Spinal cord (tissue), 10 donors: ENCODE measurements at places on chromosomes 7 and 10.
A peak's percentile ranks its signal among the peaks of the same experiment; 100 is the strongest.

DNA sequence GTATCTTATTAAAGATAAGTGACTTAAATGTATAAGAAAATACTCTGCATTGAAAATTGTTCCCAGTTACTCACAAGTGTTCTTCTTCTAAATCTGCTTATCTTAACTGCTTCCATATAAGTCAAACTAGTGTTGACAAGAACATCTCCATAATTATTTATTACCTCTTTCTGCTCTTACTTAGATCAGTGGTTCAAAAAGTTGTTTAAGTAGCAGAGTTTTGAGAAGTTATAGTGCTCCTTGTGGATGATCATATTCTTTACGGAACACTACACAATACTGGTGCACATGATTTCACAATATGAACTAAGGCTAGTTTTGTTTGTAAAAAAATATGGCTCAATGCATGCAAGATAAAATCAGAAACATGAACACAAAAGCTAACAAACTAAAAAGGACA is 168.4 kb downstream of the SEMA3D start:
- DNase-seq: no peak

DNA sequence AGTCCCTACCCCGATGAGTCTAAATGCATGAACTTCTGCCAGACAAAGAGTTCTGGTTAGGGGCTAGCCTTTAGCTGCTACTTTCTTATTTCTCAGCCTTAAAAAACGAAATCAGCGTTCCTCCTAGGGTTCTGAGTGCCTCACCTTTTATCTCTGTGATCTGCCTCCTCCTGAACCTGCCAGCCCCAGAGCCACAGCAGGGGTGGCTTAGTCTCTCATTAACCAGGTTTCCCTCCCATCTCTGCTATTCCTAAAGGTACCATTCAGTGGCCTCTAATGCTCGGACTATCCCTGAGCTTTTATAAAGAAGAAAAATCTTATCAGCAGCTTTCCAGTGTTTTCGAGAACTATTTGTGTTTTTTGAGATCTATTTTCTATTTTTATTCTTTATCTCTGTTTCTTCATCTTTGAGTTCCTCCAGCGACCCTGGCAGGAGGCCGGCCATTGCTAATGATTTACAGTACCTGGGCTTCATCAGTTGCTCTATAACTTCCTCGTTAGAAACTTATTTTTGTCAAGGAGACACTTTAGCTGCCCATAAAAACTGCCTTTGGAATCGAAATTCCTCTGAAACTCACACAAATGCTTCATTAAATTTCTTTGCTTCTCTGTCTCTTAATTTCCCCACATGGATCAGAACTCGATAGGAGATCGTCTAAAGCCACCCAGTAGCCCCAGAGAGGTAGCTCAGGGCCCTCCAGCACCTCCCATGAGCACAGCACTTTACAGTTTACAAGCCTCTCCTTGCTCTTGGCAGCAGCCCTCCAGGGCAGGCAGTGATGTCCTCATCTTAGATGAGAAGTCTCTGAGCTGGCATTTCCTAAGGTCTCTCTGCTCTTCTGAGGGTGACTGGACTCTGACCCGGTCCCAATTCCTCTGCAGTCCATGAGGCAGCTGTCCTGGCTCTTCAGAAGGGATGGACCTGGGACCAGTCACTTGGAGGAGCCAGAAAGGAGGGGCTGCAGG is 149.1 kb downstream of the EBF3 start:
- DNase-seq: no peak

DNA sequence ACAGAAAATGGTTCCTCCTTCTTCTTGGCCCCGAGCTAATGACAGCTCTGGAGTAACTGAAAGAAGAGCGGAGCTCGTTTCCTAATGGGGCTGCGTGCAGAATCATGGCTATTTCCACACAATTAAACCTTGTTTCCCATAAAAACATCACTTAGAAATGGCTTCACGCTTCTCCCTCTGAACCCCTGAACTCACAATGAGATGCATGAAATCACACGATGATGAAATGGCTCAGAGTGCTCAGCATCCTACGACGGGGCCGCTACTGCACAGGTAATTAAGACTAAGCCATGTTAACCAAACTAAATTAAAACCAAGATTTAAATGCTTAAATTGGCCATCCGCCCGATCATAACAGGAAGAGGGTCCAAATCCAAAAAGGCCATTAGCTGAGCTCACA is 80.0 kb upstream of the DNAAF5 start:
- no peak for DNase-seq

DNA sequence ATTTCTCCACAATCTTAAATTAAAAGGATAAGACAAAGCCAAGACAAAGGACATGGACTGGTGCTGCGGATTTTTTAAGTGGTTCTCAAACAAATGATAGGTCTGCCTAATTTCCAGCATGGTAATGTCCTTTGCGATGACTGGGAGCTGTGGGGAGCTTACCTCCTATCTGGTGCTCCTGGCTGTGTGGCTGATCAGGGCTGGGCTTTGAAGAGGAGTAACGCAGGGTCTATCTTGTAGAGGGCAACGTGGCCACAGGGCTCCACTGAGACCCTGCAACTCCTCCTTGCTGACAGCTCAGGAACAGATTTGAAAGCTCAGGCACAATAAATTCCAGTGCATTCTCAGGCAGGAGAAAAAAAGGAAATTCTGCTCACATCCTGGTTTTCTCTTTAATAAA is 103.1 kb upstream of the SFMBT2 start:
- DNase-seq: no peak

GRCh38 chr10:71595649-71596048 is 123.9 kb downstream of the C10orf105 start:
- no peak for DNase-seq

- DNase-seq: no peak
These were observed 90.7 kb upstream of the LRRC4 start for GRCh38 chr7:128121711-128122530.

DNA sequence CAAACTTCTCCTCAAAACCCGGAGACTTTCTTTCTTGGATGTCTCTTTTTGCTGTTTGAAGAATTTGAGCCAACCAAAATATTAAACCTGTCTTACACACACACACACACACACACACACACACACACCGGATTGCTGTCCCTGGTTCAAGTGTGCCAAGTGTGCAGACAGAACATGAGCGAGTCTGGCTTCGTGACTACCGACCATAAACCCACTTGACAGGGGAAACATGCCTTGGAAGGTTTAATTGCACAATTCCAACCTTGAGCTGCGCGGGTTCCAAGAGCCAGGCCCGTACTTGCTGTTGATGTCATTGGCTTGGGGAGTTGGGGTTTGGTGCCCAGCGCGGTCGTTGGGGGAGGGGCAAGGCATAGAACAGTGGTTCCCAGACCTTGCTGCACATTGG is 1.7 kb downstream of the EGFR start:
- peak; percentile 24 for DNase-seq

DNA sequence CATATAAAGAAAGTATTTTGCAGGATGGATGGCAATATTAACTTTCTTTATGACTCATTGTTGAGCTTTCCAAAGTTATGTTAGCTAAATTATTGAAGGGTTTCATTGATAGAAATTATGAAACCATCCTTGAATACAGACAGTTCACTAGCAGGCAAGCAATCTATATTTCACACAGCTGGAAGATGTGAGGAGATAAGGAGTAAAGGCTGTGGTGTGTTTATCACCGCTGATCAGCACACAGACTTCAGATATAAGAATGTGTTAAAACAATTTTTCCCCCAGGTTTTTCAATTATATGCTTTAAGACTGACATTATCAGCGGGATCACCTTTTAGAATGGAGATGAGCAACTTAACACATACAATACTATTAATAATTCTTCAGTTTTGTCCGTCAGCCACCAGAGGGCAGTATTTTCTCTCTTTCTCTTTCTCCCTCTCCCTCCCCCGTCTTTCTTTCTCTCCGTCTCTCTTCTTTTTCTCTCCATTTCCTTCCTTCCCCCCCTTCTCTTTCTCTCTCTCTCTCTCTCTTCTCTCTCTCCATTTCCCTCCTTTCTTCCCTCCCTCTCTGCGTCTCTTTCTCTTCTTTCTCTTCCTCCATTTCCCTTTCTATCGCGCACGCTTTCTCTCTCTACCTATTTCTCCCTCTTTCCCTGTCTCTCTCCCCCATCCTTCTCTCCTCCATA is 62.9 kb upstream of the FAM171A1 start:
- DNase-seq: peak; percentile 70

DNA sequence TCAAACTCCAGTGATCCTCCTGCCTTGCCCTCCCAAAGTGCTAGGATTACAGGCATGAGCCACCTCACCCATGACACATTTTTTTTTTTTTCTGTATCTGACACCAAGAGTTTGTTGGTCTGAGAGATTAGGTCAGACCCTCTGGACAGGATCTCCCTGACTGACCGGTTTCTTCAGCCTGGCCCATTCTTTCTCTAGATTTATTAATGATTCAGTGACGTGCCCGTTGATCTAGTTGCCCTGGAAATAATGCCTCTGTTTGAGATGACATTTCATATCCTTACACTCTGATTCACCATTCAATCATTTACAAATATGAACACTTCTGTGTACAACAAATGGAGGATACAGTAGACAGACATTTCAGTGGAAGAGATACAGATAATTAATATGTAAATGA is 1.4 kb upstream of the ZNF212 start:
- no peak for DNase-seq

DNA sequence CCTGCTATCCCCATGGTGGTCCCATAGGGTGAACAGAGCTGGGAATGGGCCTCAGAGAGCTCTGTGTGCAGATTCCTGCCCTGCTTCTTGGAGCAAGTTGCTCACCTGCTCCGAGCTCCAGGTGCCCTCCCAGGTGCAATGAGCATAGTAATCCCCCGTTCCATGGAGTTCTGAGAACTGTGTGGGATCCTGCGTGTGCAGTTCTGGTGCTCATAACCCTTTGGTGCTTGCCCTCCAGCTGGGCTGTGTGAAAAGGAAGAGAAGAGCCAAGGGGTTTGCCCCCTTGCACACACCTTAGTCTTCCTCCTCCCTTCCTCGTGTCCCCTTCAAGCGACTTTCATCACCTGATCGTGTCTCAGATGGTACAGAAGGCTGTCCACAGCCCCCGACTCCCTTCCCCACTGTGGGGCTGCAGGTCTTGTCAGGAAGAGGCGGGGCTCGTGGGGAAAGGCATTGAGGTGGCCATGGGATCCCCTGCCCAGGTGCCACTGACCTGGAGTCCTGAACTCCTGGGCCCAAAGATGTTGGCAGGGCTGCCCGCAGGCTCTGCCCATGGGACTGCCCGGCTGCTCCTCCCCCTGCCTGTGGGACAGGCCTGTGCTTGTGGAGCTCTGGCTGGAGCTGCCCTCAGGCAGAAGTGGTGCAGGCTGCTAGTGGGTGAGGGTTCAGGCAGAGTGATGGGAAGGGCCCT is 21.9 kb upstream of the ZNF488 start:
- no peak for DNase-seq

- no peak for DNase-seq
These were observed 17.2 kb downstream of the INPP5F start for GRCh38 chr10:119742947-119743648.

DNA sequence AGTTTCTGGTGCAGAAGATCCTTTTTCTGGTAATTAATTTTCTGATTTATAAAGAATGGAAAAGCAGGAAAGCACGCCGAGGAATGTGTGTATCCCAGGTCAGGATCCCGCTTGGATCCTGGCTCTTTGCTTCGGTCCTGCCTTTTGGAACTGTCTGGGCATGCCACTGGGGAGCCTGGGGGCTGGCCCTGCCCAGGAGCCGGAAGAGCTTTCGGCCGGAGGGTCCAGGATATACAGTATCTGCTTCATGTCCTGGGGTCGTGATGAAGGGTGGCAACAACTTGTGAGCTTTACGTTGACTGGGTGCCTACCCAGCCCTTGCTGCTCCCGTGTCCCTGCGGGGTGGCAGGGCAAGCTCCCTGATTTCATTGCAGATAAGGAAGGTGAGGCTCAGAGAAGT is 2.4 kb downstream of the SH2D4B start:
- DNase-seq: no peak

GRCh38 chr7:136869991-136870865 is 1.8 kb downstream of the CHRM2 start:
- no peak for DNase-seq

DNA sequence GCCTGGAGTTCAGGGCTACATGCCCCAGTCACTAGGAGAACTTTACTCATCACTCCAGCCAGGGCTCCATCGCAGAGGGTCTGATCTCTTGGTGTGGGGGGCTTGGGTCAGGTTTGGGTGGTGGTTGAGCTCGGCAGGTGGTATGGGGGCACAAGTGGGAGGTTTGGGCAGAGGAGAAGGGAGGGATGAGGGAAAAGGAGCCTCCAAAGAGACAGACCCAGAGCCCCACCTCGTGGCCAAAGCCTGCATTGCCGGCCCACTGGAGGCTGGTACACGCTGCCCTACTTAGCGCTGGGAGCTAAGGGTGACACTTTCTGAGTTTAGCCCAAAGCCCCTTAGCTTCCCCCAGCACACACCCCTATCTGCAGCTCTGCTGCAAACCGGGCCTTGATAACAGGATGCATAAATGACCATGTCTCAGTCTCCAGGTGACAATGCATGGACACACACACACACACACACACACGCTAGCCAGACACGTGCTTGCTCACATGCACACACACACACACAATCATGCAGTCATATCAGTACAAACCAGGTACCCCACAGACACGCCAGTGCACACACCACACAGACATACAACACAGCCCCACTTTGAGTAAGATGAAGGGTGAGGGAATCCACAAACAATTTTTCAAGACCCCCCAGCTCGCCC is 14.7 kb downstream of the LZTS2 start:
- DNase-seq: no peak

GRCh38 chr7:15778191-15778590 is 91.7 kb upstream of the MEOX2 start:
- DNase-seq: no peak

DNA sequence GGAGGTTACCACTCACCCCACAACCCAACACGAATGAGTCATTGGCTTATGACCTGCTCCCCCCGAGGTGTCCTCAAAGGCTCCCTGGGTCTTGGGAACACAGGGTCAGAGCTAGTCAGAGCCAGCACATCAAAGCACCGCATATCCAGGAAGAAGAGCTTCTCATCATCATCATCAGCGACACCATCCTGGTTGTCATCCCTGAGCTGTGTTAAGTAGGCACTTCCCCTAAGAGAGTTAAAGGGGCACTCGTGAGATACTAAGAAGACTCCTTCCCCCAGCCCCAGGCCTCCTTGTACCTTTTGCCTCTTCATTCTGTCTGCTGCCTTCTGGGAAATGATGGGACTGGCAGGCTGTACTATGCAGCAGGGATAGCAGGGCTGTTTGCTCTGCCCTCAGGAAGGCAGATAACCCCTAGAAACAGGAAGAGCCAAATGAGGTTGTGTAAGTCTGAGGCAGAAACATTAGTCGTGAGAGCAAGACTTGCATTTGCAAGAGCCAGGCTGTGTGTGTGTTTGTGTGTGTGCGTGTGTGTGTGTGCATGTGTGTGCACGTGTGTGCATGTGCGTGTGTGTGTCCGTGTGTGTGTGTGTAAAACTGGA is 11.1 kb upstream of the CPA1 start:
- no peak for DNase-seq

GRCh38 chr10:33040436-33040835 is 82.4 kb upstream of the ITGB1 start:
- no peak for DNase-seq
